ENCODE measurements at places on chromosomes 12 and 14. TPM values are rescaled to one million over a fixed set of nuclear protein-coding genes. Genes with fewer than 3 reads are reported as not detected.

Gene FITM1
- 1.9 TPM for total RNA-seq

DNA sequence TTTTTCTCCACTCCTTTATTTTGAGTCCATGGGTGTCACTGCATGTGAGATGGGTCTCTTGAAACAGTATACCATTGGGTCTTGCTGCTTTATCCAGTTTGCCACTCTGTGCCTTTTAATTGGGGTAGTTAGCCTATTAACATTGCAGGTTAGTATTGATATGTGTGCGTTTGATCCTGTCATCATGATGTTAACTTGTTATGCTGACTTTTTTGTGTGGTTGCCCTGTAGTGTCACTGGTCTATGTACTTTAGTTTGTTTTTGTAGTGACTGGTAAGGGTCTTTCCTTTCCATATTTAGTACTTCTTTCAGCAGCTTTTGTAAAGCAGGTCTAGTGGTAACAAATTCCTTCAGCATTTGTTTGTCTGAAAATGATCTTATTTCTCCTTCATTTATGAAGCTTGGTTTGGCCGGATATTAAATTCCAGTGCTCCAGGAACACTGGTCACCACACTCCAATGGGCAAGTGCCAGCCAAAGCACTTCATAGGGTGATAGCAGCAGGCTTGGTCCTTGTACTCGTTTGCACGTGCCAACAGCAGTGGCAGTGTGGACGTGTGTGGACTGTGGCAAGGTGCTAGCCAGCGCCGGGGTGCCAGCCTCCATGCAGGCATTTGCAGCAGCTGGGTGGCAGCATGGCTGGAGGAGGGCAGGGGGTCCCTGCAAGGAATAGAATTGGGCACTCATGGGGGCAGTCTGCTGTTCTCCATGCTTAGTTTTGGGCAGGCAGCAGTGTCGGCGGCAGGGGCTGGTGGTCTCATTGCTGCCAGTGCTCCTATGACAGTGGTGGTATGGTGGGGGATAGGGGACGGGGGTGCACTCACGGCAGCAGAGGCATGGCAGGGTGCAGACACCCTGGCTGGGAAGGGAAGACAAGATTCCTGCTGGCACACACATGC, 53.5 kb downstream of the FRS2 start:
- DNase-seq = no peak
- peaks cover 4% of the 10 kb centered on the region for H3K4me1 ChIP-seq
- H3K27ac ChIP-seq = peak overlapping the region; percentile 85
- H3K27me3 ChIP-seq = no peaks in the 10 kb centered on the region
- H3K4me3 ChIP-seq = no peak overlapping the region

- peaks cover 5% of the 10 kb centered on the region for H3K27me3 ChIP-seq
- H3K27ac ChIP-seq = no peak overlapping the region
- no peaks in the 10 kb centered on the region for H3K4me1 ChIP-seq
- H3K36me3 ChIP-seq = no peaks in the 10 kb centered on the region
Measured at GRCh38 chr14:88032373-88032772, 27.4 kb downstream of the GPR65 start.

Gene MYL2
- total RNA-seq = not detected

Gene FSCB
- not detected for total RNA-seq

GRCh38 chr14:76856769-76857168, 30.6 kb downstream of the LRRC74A start:
- H3K4me1 ChIP-seq = peaks cover 1% of the 10 kb centered on the region
- H3K4me3 ChIP-seq = no peak overlapping the region
- H3K27ac ChIP-seq = no peak overlapping the region
- H3K27me3 ChIP-seq = peaks cover 6% of the 10 kb centered on the region
- no peaks in the 10 kb centered on the region for H3K36me3 ChIP-seq

Gene CHST11
- 10.5 TPM for total RNA-seq

DNA sequence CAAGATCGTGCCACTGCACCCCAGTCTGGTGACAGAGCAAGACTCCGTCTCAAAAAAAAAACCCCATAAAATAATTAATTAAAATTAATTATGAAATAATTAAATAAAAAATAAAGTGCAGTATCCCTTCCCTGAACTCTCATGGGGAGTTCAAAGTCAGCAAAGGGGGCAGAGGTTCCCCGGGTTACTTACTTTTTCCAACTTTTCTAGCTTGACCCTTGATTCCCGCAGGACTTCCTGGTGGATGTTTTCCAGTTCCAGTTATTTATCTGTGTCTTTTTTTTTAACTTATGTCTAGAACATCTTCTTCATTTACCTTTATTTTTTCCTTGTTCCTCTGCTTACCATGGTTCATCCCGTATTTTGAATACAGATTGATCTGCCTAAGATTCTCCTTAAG, 197.4 kb downstream of the EPS8 start:
- no peaks in the 10 kb centered on the region for H3K36me3 ChIP-seq
- no peak overlapping the region for H3K27ac ChIP-seq
- DNase-seq = no peak

- H3K4me3 ChIP-seq = no peak overlapping the region
- H3K36me3 ChIP-seq = peaks cover 5% of the 10 kb centered on the region
- DNase-seq = no peak
- H3K27me3 ChIP-seq = no peaks in the 10 kb centered on the region
Measured at GRCh38 chr12:120836114-120836684, 68.0 kb downstream of the SPPL3 start.

Gene INSM2
- total RNA-seq = 0.10 TPM

GRCh38 chr12:46678426-46678825, 147.4 kb downstream of the SLC38A4 start:
- no peaks in the 10 kb centered on the region for H3K36me3 ChIP-seq
- H3K27ac ChIP-seq = no peak overlapping the region
- no peak for DNase-seq
- H3K27me3 ChIP-seq = peaks cover 3% of the 10 kb centered on the region
- peaks cover 3% of the 10 kb centered on the region for H3K4me1 ChIP-seq
- H3K4me3 ChIP-seq = no peak overlapping the region

DNA sequence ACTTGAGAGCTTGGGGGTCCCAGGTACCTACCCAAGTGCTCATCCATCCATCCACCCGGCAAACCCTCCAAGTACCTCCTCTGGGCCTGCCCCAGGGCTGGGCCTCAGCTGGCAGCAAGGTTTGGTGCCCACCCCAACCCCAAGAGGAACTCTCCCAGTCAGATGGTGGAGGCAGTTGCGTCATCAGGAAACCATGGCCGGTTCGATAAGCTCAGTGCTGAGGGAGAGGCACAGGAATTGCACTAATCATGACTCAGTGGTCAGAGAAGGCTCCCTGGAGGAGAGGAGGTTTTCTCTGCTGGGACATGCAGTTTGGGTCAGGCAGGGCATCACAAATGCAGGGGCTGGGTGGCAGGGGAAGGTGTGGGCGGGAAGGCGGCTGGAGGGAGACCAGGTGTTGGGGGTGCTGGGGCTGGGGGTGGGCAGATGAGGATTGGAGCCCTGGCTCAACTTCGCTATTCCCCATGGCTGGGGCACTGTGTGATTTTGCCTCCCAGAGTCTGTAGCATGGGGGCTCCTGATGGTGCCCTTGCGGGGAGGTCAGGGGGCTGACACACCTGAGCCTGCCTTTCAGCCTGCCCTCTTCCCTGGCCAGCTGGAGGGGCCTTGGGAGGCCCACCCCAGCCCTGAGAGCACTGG, 32.2 kb downstream of the SH2B3 start:
- H3K4me3 ChIP-seq = no peak overlapping the region
- H3K36me3 ChIP-seq = peaks cover 3% of the 10 kb centered on the region
- no peak for DNase-seq
- H3K27me3 ChIP-seq = peaks cover 4% of the 10 kb centered on the region

Gene KRT82
- total RNA-seq = not detected

GRCh38 chr14:104708606-104709268, 15.3 kb upstream of the ADSS1 start:
- no peaks in the 10 kb centered on the region for H3K27me3 ChIP-seq
- H3K4me1 ChIP-seq = no peaks in the 10 kb centered on the region
- H3K4me3 ChIP-seq = no peak overlapping the region
- DNase-seq = peak; percentile 78
- no peak overlapping the region for H3K27ac ChIP-seq

Gene GPRC5A
- 4.0 TPM for total RNA-seq

Gene DTX3
- 83.0 TPM for total RNA-seq

- no peaks in the 10 kb centered on the region for H3K36me3 ChIP-seq
- peaks cover 8% of the 10 kb centered on the region for H3K27me3 ChIP-seq
- no peak overlapping the region for H3K27ac ChIP-seq
- DNase-seq = no peak
Measured at GRCh38 chr12:68119724-68120211, 39.8 kb downstream of the IFNG start.

DNA sequence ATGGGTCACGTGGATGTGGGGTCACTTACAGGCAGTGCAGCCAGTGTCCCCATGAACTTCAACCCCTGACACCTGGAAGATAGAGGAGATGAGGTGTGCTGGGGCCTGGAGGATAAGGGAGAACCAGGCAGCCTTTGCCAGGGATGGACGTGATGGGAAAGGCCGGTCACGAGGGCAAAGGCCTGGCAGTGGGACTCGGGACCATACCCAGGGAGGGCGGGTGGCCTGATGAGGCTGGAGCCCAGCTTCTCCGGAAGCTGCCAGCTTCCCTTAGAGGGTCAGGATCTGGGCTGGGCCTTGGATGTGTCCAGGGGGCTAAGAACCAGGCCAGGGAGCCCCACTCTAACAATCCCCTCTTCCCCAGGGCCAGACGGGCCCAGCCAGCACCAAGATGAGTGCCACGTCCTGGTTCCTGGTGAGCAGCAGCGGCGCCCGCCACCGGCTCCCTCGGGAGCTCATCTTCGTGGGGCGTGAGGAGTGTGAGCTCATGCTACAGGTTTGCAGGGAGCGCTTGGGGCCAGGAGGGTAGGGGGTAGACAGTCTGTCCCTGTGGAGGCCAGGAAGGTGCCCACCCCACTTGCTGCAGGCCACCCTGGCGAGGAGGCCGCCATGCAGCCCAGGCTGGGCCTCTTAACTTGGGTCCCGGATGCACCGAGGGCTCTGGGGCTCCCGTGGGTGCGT, 3.1 kb downstream of the CEP170B start:
- H3K27me3 ChIP-seq = no peaks in the 10 kb centered on the region
- no peak overlapping the region for H3K27ac ChIP-seq
- peaks cover 1% of the 10 kb centered on the region for H3K36me3 ChIP-seq

DNA sequence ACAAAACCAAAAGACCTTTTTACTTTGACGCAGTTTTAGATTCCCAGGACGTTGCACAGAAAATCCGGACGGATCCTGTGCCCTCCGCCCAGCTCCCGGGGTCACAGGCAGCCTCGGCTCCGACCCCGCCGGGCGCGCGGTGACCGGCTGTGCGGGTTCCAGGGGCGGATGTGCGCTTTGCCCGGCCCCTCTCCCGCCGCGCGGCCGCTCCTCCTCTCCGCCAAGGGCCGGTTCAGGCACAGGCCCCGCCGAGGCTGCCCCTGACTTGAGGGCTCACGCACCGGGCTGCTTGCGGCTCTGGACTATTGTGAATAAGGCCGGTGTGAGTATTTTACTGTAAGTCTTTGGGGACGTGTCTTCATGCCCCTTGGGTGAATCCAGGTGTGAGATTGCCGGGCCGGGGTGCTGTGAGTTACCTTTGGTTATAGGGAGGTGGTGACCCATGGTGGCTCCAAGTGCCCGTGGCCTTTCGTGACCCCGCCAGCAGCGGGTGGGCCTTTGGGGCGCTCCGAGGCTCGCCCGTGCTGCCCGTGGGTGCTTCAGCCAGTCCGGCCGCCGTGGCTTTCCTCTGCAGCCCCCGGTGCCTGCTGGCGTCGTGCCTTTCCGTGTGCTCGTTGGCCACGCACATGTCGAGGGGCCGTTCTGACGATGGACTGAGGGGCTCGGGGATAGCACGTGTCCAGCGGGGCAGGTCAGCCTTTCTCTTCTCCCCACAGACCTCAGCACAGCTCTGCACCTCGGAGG, 45.9 kb downstream of the NOC4L start:
- H3K4me1 ChIP-seq = peaks cover 2% of the 10 kb centered on the region
- DNase-seq = no peak
- H3K36me3 ChIP-seq = no peaks in the 10 kb centered on the region
- H3K27me3 ChIP-seq = peaks cover 80% of the 10 kb centered on the region
- H3K4me3 ChIP-seq = peak overlapping the region; percentile 69

DNA sequence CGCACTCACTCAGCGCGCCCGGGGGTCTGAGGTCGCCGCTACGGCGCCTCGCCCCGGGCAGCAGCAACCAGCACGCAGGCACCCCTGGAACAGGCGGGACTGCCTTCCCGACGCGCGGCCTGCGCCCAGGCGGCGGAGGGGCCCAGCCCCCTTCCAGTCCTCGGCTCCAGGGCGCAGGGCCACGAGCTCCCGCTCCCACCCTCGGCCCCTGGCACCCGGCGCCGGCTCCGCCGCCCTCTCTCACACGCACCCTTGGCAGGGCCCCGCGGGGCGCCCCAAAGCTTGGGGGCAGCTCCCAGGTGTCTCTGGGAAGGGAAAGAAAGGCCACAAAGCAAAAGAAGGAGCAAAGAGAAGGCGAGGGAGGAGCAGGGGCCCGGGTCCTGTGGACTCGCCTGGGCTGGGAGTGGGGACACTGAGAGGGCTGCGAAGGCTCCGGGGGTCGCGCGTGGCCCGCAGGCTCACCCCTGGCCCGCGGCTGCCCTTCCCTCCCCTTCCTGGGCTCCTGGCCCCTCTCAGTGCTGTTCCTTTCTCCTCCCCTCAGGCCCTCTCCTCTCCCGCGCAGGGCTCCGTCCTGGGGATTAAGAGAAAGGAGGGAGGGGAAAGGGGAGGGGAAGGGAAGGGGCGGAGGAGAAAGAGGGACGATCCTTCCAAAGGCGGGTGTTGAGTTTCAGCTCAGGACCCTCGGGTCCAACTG, 907 bp upstream of the EFS start:
- peak overlapping the region; percentile 52 for H3K27ac ChIP-seq
- peaks cover 6% of the 10 kb centered on the region for H3K27me3 ChIP-seq
- peaks cover 24% of the 10 kb centered on the region for H3K4me1 ChIP-seq
- H3K36me3 ChIP-seq = peaks cover 2% of the 10 kb centered on the region

Gene ADGRD1
- 6.6 TPM for total RNA-seq

- no peak overlapping the region for H3K4me3 ChIP-seq
- H3K27me3 ChIP-seq = peaks cover 5% of the 10 kb centered on the region
- H3K27ac ChIP-seq = no peak overlapping the region
- DNase-seq = no peak
- no peaks in the 10 kb centered on the region for H3K36me3 ChIP-seq
- H3K4me1 ChIP-seq = peaks cover under 1% of the 10 kb centered on the region
Measured at GRCh38 chr12:72057330-72057914, 118.8 kb downstream of the TPH2 start.

DNA sequence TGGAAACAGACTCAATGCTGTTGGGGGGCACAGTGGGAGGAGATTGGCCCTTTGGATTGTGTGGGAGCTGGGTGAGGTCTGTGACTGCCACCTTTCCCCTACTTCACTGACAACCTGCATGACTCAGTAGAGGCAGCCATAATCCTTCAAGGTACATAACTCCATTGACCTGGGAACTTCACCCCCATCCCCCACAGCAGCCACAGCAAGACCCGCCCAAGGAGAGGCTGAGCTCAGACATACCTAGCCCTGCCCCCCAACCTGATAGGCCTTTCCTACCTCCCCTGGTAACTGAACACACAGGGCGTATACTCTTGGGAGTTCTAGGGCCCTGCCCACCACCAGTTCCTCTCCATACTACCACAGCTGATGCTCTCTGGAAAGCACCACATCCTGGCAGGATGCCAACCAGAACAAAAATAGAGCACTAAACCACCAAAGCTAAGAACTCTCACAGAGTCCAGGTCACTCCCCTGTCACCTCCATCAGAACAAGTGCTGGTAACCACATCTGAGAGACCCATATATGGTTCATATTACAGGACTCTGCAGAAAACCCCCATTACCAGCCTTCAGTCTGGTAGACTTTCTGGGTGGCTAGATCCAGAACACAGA, 703.9 kb downstream of the FSCB start:
- DNase-seq = no peak
- peaks cover 4% of the 10 kb centered on the region for H3K36me3 ChIP-seq
- no peaks in the 10 kb centered on the region for H3K4me1 ChIP-seq

GRCh38 chr12:49540229-49541139, 1.7 kb downstream of the KCNH3 start:
- peak overlapping the region; percentile 5 for H3K27ac ChIP-seq
- peaks cover 20% of the 10 kb centered on the region for H3K4me1 ChIP-seq
- peak overlapping the region; percentile 69 for H3K4me3 ChIP-seq
- H3K36me3 ChIP-seq = peaks cover 15% of the 10 kb centered on the region

Gene WIF1
- total RNA-seq = 0.22 TPM
